ENCODE measurements at places on chromosomes 16 and 17.
A peak's percentile ranks its signal among the peaks of the same experiment; 100 is the strongest.

DNA sequence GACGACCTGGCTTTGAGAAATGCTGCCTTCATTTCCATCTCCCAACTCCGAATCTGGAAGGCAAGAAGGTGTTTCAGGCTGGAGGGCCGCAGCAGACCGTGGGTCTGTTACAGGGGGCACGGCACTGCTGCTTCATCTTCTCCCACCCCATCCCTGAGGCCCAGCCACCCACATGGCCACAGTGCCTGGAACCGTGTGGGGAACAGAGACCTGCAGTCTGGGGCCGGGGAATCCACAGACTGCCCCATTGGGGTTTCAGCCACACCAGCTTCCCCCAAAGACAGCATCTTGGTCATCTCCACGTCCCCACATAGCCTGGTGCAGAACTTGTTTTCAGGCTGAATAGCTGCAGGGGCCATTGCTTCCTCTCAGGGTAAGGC lies 74.2 kb downstream of the MRC2 start:
- DNase-seq: no peak

- no peak for DNase-seq
Observed at GRCh38 chr16:5215901-5216300, 118.3 kb upstream of the EEF2KMT start.

GRCh38 chr17:20206591-20206990 lies 197.4 kb downstream of the SPECC1 start:
- no peak for DNase-seq

- no peak for DNase-seq
Observed at GRCh38 chr17:13008461-13008860, 9.4 kb downstream of the ELAC2 start.

DNA sequence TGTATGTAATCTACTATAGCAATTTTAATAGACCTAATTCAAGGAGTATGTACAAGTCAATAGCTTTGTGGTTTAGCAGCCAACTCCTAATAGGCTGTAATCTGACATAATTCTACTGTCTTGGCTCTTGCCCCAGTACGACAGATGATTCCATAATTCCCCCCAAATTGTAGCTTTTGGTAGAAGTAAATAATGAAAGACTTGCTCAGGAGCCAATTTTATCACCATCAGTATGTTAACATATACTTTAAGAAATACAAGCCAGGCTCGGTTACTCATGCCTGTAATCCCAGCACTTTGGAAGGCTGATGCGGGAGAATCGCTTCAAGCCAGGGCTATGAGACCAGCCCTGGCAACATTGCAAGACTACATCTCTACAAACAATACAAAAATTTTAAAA lies 53.9 kb downstream of the AP2B1 start:
- no peak for DNase-seq

- DNase-seq: no peak
Observed at GRCh38 chr17:17422641-17423040, 54.2 kb upstream of the MED9 start.

DNA sequence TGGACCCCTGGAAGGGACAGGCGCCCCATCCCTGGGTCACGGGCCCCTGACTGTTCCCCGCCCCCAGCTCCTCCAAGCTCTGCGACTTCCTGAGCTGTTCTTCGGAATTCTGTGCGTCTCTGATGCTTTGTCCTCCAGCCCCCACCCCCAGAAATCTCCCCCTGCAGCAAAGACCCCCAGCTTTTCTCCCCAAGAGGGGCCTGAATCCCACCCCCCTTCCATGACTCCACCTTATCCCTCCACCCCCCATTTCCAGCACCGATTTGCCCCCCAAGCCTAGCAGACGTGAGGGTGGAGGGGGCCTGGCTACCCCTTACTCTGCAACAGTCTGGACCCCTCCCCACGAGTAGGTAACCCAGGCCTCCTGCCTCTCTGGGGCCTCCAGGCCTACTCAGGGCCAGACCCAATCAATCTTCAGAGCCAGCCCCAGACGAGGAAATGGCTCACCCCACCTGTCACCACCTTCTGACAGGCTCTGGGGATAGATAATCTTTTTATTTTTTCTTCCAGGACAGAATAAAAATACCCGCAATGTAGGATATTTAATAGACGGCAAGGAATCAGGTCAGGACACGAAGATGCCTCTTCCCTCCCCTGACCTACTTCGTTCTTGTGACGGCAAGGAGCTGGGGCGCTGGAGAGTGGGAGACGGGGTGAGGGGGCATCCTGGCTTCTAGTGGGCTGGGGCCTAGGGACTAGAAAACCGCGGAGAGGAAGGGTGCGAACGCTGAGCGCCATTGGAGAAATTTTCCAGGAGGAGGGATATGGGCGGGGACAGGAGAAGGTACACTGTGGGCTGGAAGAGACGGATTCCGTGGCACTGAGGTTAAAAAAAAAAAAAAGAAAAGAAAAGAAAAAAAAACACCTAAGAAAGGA lies 744 bp upstream of the PLXDC1 start:
- no peak for DNase-seq

DNA sequence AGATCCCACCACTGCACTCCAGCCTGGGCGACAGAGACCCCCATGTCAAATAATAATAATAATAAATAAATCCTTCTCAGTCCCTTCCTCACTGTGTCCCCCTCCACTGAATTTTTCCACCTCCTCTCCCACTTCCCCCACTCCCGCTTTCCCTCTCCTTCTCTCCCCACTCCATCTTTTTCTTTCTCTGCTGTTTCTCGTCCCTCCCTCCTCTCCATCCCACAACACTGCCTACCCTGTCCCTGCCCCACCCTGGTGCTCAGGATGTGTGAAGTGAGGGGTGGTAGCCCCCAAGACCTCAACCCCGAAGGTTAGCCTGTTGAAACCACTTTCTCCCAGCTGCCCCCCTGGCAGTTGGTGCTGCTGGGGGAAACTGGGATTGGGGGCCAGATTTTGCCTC lies 34.4 kb upstream of the STH start:
- no peak for DNase-seq

- peak; percentile 76 for DNase-seq
Observed at GRCh38 chr17:60170835-60171752, 21.3 kb downstream of the CA4 start.

DNA sequence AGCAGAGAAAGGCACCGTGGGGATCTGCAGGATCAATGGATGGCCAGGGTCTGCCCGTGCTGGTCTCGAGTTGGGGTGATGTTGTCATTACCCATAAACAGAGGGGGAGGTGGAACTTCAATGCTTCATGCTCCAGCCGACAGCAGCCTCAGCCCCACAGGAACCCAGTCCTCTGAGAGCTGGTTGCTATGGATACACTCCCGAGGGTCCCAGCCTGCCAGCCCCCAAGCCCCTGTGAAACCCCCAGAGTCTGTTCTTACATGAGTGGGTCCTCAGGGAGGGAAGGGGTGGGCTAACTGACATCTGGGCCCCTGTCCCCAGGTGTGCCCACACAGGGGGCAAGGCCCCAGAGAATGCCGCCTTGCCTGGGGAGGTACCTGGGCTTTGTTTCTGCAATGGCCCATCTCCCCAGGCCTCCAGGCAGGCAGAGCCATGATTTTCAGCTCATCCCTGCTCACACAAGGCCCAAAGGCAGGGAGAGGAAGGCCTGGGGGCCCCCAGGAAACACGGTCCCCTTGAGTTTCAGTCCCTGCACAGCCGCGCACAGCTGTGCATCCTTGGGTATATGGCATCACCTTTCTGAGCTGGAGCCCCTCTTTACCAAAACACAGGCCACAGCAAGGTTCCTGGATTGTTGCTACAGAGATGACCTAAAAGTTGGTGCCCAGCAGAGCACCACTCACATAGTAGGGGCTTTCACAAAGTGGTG lies 223.7 kb downstream of the ZNF423 start:
- DNase-seq: no peak

GRCh38 chr16:57803134-57803990 lies 1.1 kb upstream of the KIFC3 start:
- DNase-seq: no peak

- no peak for DNase-seq
Observed at GRCh38 chr16:10752843-10753523, 9.3 kb downstream of the NUBP1 start.

DNA sequence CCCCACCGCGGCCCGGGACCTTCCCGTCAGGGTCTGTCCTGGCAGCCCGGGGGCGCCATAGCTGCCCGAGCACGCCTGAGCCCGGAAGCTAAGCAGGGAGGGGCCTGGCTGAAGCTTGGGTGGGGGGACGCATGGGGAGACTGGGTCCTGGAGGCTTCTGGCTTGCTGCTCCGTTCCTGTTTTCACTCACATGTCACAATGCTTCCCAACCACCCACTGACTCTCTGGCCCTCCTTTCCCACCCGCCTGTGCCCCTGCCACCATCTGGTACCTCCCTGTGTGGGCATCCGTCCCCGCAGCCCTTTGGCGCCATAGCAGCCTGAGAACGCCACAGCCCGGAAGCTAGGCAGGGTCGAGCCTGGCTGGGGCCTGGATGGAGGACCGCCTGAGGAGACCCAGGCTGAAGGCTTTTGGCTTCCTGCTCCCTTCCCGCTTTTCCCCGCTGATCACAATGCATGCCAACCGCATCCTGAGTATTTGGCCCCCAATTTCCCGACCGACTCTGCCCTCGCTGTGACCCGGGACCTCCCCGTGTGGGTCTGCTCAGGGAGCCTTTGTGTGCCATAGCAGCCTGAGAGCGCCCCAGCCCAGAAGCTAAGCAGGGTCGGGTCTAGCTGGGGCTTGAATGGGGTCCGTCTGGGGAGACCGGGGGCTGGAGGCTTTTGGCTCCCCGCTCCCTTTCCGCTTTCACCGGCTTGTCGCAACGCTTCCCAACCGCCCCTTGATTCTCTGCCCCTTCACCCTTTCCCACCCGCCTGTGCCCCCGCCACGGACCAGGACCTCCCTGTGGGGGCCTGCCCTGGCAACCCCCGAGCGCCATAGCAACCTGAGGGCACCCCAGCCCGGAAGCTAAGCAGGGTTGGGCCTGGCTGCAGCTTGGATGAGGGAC lies 2290.1 kb downstream of the TP53TG3F start:
- no peak for DNase-seq

- no peak for DNase-seq
Observed at GRCh38 chr16:13571036-13571435, 348.9 kb upstream of the ERCC4 start.

DNA sequence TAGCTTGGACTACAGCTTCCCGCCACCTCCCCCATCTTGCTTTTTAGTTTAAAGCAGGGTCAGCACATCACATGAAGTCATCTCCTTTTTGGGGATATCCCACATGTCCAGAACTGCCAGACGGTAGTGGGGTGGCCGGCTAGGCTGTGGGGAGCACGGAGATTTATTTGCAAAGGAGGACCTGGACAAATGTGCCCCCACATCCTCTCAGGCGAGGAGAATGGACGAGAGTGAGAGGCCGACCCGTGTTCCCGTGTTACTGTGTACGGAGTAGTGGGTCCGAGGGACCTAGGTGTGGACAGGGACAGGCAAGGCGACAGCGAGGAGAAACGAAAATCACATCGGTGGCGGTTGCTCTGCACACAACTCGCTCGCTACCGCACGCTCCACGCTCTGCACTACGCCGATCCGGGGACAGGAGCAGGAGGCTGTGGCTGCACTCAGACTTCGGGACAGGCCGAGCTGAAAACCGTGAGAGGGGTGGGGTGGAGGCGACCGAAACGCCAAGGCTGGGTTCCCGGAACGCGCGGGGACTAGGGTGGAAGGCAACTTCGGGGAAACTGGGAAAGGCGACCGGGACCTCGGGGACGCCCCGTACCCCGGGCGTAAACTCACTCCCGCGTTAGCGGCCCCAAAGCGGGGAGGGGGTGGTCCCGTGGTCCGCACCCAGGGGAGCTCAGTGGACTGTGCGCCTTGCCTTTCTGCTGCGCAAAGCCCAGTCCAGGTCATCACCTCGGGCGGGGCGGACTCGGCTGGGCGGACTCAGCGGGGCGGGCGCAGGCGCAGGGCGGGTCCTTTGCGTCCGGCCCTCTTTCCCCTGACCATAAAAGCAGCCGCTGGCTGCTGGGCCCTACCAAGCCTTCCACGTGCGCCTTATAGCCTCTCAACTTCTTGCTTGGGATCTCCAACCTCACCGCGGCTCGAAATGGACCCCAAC lies at the start of gene MT1A:
TSS of gene MT1A (plus strand) at position 853 of the 937 bp plus-strand sequence. CDS start at position 926, 73 bp downstream.
- DNase-seq: no peak

DNA sequence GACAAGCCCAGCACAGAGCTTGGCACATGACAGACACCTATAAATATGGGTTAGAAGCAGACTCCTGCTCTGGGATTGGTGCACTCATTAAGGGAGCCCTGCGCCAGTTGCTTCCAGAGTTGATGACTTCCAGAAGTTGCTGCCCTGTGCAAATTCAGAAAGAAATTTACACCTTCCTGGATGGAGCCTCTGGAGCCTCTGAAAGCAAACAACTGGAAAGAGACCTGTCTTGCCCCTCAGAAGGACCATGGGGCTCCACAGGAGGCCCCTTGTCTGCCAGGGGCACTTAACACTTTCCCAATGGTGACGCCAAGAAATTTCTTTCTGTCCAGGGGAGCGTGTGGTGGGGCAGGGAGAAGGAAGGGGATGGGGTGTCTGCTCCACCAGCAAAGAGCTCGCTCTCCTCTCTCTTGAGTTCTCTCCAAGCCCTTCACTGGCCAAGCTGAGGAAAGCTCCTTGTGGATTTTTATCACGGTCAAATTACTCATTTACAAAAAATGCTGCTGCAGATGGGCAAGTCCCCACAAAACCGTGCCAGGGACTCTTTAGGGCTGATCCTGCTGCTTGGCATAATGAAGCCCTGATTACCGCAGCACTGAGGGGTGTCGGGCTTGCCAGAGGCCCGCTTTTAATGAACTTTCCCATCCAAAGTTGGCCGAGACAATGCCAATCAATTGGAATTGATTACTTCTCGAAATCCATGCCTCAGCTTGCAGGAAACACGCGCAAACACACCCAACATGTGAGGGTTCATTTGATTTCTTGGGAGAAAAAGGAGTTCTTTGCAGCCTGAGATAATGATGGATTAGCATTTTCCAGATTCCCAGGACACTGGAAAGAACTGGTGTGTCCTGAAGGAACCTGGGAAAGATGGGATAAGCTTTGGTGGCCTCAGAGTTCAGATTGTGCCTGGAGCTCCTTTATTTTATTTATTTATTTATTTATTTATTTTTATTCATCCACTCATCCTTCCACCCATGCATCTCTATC lies 583.6 kb upstream of the CDH5 start:
- DNase-seq: no peak

DNA sequence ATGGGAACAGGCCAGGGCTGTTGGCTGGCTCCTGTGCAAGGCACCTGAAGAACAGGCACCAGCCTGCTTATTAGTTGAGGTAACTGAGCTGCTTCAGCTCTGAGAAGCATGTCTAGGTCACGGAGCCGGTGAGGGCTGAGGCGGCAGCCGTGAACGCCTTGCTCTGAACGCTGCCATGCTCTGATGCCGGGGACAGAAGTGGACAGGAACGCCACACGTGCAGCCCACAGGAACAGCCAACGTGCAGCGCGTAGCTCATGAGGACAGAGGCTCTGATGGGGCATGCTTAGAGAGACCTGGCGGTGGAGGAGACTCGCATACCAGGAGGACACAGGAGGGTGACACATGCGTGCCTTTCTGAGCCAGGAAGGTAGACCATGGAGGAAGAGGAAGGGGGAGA lies 25.6 kb downstream of the USP22 start:
- DNase-seq: no peak

- no peak for DNase-seq
Observed at GRCh38 chr17:79566251-79566955, 44.4 kb downstream of the RBFOX3 start.

GRCh38 chr17:8939496-8940334 lies 25.8 kb downstream of the PIK3R5 start:
- DNase-seq: no peak

- no peak for DNase-seq
Observed at GRCh38 chr16:58157951-58158540, 28.9 kb upstream of the CFAP20 start.

- no peak for DNase-seq
Observed at GRCh38 chr17:56231252-56231651, 78.0 kb downstream of the ANKFN1 start.

- no peak for DNase-seq
Observed at GRCh38 chr16:25063865-25064264, 47.7 kb upstream of the LCMT1 start.

GRCh38 chr17:8163978-8164814 lies 1.4 kb upstream of the VAMP2 start:
- DNase-seq: peak; percentile 29

Data from COR-L47 (cell line).